H1 (cell line): ENCODE measurements at places on chromosomes 2 and 18.

DNA sequence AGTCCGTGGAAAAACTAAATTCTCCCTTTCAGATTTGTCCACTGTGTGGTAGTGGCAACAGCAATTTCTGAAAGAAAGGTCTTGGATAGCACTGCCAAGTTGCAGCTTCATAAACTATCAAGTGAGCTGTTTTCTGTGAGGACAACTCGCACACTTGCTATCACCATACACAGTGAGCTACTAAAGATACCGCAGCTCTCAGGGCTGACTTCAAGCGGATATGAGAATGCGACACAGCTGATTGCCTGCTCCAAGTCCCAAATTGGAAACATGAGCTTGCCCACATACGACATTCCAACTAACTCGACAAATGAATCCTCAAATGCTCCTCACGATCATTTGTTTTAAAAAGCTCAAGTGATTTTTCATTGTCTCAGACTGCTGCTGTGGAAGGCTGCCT, 46.2 kb downstream of the E2F6 start:
- no peak overlapping the region for H3K27ac ChIP-seq
- no peak for DNase-seq

DNA sequence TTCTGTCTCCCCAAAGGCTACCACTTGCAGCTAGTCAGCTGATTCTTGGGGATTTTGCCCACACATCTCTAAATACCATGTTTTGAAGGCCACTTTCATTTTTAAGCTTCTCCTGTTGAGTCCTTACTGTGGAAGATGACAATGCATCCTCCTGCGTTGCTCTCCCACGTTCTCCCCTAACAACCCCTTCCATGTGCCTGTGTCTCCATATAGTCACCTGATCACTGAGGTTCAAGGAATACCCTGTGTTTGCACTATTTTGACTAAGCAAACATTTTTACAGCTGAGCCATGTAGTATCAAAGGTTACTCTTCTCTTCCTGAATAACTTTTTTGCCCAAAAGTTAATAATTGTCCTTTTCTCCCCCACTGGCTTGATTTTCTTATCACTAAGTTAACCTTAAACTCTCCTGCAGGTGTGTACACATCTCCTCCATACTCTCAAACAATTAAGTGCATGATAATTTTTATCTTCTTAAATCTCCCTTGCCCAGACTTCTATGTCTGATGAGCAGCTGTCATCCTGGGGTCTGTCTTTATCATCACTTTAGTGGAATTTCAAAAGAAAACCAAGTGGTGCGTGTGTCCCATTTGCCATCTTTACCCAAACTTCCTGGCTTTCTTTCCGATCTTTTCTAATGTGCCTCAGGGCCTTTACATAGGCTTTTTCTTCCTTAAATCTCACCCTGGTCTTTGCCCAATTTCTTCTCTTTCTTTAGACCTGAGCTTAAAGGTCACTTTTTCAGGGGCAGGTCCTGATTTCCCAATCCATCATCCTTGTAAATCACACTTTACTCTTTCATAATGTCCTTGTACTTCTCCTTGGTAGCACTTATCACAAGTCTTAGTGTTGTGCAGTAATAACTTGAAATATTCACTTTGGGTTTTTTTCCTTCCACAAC, 85.2 kb upstream of the SPATS2L start:
- H3K27me3 ChIP-seq: no peaks in the 10 kb centered on the region
- no peak overlapping the region for H3K27ac ChIP-seq
- no peak overlapping the region for H3K4me3 ChIP-seq
- no peaks in the 10 kb centered on the region for H3K4me1 ChIP-seq
- no peaks in the 10 kb centered on the region for H3K36me3 ChIP-seq

DNA sequence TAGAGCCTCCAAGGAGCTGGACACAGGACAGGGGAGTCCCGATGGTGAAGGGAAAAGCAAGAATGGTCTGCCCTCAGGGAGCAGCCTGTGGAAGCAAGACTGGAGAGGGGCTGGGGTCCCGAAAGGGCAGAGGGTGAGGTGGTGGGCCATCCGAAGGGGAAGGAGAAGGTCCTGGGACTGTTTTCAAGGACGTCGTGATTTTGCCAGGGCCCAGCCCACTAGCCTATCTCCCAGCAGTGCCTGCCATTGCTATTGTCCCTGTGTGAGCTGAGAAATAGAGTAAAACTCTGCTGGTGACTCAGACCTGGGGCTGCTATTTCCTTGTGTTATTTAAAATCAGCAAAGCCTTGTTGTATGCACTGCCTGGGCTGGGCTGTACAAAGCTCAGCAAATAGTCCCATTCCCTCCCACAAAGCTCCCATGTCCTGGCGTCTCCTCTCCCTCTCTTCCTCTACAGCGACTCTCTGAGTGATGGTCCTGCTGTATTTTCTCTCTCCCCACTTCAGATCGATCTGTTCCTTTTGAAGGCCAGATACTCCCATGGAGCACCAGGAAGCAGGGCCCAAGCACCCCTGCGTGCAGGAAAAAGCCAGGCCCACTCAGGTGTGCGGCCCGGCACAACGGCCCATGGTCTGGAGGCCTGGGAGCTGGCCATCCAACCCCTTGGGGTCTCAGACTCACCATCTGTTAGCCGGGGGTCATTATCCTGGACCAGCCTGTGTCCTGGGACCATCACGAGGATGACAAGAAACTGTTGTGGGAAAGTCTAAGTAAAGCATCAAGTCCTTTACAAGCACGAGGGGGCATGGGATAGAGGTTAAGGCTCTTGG, 65.0 kb upstream of the OTOF start:
- H3K4me1 ChIP-seq: peaks cover 7% of the 10 kb centered on the region
- H3K27me3 ChIP-seq: no peaks in the 10 kb centered on the region
- H3K36me3 ChIP-seq: no peaks in the 10 kb centered on the region
- H3K4me3 ChIP-seq: no peak overlapping the region

GRCh38 chr2:40658941-40659340, 207.1 kb upstream of the SLC8A1 start:
- H3K27ac ChIP-seq: no peak overlapping the region
- no peak for DNase-seq
- no peaks in the 10 kb centered on the region for H3K4me1 ChIP-seq

GRCh38 chr2:191693166-191693565, 15.2 kb downstream of the NABP1 start:
- H3K27ac ChIP-seq: no peak overlapping the region
- no peak for DNase-seq
- no peaks in the 10 kb centered on the region for H3K27me3 ChIP-seq
- H3K4me1 ChIP-seq: no peaks in the 10 kb centered on the region

DNA sequence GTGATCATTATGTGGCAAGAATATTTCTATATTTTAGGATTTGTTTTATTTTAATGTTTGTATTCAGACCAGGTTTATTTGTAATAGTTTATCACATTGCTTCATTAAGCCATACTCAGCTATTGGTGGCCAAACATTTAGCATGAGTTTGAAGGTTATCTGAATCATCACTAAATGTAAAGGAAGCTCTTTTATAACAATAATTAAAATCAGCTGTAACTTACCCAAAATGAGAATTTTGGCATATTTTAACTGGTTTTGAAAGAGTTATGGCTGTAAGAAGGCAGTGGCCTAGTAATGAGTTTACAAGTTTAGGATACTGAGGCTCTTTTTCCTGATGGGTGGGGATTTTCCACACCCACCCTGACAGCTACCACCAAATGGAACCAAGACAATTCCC, 177.8 kb downstream of the EN1 start:
- no peaks in the 10 kb centered on the region for H3K36me3 ChIP-seq
- no peaks in the 10 kb centered on the region for H3K27me3 ChIP-seq
- H3K4me3 ChIP-seq: no peak overlapping the region
- no peaks in the 10 kb centered on the region for H3K4me1 ChIP-seq

DNA sequence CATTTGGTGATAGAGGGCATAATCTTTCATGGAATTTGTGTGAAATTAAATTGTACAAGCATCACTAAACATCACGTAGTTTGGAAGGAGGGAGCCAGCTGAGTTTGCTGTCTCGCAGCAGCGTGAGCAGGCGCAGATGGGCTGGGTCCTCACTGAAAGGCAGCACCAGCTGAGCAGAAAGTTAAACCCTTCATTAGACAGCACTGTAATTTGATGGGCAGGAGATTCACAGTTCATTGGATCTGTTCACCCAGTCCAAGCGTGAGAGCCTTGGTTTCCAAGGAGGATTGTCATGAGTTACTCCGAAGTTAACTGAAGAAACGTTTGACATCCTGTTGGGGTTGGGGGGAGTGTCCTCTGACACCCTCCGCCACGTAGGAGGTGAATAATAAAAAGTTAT, 89.8 kb upstream of the NFATC1 start:
- no peaks in the 10 kb centered on the region; the same call in 1 of the 2 replicates for H3K36me3 ChIP-seq
- H3K27me3 ChIP-seq: no peaks in the 10 kb centered on the region
- DNase-seq: no peak
- no peak overlapping the region for H3K4me3 ChIP-seq
- no peak overlapping the region for H3K27ac ChIP-seq

GRCh38 chr18:79441420-79441819, 45.7 kb downstream of the NFATC1 start:
- H3K27ac ChIP-seq: no peak overlapping the region
- DNase-seq: no peak
- H3K36me3 ChIP-seq: no peaks in the 10 kb centered on the region
- no peaks in the 10 kb centered on the region for H3K27me3 ChIP-seq

DNA sequence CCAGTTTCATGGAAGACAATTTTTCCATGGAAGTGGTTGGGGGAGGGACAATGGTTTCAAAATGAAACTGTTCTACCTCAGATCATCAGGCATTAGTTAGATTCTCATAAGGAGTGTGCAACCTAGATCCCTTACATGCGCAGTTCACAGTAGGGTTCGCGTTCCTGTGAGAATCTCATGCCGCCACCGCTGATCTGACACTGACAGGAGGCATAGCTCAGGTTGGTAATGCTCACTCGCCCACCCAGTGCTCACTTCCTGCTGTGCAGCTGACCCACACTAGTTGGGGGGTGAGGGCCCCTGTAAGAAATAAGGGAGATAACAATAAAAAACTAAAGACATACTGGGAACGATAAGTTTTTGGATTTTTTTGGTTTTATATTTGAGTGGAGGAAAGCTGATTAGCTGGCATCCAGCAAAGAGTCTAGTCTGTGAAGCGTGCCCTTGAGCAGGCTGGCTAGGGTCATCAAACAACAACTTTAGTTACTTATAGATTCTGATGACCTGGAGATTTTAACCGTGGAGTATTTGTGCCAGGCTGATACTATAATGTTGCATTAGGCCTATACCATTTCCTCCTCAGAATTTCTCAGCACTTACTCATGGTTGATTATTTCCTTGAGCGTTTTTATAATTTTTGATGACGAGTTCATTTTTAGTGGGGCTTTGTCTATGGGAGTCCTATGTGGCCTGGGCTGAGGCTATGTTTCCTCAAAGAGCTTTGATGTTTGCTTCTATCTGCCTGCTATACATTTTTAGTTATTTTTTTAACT, 6.3 kb upstream of the MCFD2 start:
- no peak overlapping the region for H3K27ac ChIP-seq
- no peaks in the 10 kb centered on the region for H3K27me3 ChIP-seq
- no peaks in the 10 kb centered on the region; the same call in 1 of the 2 replicates for H3K4me1 ChIP-seq
- DNase-seq: no peak
- no peak overlapping the region for H3K4me3 ChIP-seq
